AG09309 (cell line): ENCODE measurements at places on chromosomes 12 and 14.

DNA sequence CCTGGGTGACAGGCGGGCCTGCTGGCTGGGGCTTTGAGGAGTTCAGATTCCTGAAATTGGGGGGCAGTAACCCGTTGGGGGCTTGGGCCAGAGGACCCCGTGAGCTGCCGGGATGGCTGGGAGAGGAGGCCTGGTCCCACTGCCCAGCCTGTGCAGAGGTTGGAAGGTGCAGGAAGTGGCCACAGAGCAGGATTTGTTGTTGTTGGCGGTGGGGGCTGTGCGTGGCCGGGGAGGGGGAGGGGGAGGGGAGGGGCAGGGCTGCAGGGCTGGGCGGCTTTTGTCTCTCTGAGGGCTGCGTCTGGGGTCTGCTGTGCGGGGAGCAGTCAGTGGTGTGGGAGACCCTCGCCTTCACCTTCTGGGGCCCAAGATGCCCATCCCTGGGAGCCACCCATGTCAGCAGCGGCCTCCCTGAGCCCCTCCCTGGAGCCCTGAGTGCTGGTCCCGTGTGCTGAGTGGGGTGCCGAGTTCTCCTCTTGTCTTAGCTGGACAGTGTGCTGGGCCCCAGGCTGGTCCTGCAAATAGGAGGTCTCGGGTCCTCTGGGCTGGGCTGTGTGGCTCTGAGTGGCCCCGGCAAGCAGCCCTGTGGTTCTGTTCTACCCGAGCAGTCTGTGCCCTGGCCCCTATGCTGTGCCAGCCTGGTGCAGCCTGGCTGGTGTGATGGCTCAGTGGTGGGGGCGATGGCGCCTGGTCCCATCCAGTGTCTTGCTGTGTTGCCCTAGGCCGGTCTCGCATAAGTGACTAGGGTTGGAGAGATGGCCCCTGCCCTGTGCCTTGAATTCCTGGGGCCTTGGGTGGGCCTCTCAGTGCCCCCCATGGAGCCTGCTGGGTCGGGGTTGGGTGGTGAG, 10.3 kb downstream of the KIF26A start:
- DNase-seq: no peak

DNA sequence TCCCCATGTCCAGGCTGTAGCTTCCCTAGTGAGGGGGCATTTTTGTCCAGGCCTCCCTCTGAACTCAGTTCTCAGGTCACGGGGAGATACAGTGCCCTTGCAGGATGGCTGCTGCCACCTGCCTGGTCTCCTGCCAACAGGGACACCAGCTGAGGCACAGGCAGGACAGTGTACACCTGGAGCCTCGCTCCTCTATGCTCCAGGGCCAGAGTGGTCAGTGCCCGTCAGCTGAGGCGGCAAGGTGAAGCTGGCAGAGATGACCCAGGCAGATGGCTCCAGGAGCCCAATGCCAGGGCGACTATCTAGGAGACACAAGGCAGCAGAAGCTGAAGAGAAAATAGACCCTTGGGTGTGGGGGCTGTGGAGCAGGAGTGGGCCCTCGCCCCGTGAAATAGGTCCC, 12.6 kb downstream of the TUBA1C start:
- no peak for DNase-seq

- no peak for DNase-seq
These were observed 2.8 kb upstream of the HOXC8 start for GRCh38 chr12:54005853-54006558.

DNA sequence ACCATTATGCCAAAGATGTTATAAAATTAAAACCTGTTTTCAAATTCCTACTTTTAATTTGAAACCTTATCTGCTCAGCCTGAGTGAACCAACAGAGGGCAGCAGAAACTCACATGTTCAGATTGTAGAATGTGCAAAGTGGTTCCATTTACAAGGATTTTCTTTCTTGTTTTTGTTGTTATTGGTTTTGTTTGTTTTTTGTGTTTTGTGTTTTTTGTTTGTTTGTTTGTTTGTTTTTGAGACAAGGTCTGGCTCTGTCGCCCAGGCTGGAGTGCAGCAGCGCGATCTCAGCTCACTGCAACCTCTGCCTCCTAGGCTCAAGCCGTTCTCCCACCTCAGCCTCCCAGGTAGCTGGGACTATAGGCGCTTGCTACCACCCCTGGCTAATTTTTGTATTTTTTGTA, 22.8 kb upstream of the GARIN2 start:
- no peak for DNase-seq

- no peak for DNase-seq
These were observed 113.9 kb downstream of the GCH1 start for GRCh38 chr14:54788701-54789100.

DNA sequence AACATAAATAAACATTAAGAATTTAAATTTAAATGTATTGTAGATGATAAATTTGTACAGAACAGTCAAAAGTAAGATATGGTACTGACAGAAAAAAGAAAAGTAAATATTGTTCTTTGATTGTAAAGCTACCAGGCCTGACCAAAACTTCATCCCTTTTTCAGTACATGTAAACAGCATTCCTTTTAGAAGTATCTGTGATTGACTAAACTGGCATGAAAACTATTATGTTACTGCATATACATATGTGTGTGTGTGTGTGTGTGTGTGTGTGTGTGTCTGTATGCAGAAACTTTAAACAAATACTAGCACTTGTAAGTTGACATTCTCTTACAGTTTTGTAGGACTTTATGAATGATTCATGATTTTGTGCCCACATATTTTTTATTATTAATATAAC, 270.9 kb downstream of the C12orf50 start:
- no peak for DNase-seq

DNA sequence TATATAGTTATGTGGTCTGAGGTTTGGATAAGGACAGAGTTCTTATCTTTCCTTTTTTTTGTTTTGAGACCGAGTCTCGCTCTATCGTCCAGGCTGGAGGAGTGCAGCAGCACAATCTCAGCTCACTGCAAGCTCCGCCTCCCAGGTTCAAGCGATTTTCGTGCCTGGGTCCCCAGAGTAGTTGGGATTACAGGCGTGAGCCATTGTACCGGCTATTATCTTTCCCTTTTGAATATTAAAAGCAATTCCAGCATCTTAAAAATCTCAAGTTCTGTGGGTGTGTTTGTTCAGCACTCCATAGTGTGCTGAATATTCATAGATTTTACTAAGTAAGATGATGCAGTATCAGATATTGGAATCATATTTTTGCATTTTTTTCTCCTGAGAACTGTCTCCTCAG, 404.4 kb upstream of the RGS6 start:
- DNase-seq: no peak

DNA sequence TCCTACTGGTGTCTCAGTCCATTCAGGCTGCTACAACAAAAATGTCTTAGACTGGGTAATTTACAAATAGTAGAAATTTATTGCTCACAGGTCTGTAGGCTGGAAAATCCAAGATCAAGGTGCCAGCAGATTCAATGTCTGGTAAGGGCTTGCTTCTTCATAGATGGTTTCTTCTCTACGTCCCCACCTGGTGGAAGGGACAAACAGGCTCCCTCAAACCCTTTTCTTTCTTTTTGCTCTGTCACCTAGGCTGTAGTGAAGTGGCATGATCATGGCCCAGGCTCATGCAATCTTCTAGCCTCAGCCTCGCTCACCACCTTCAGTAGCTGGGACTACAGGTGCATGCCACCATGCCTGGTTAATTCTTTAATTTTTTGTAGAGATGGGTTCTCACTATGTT, 106.8 kb upstream of the RPH3A start:
- no peak for DNase-seq

DNA sequence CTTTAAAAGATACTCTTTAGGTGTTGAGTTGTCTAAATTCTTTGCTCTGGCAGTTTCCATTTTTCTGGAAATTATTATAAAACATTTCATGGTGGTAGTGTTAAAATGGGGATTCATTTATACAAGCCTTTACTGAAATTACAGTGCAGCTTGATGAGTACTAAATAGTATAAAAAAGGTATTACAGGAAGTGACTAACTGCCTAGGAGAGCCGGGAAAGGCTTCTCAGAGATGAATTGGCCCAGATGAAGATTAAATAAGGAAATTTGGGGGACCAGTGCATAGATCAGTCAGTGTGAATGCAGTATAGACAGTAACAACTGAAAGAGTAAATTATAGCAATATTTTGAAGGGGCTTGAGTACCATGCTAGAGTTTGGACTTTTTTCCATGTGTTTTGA, 7.5 kb downstream of the PSMA6 start:
- no peak for DNase-seq

- DNase-seq: peak; percentile 16
These were observed 48.7 kb upstream of the ABCC9 start for GRCh38 chr12:21989819-21990412.

DNA sequence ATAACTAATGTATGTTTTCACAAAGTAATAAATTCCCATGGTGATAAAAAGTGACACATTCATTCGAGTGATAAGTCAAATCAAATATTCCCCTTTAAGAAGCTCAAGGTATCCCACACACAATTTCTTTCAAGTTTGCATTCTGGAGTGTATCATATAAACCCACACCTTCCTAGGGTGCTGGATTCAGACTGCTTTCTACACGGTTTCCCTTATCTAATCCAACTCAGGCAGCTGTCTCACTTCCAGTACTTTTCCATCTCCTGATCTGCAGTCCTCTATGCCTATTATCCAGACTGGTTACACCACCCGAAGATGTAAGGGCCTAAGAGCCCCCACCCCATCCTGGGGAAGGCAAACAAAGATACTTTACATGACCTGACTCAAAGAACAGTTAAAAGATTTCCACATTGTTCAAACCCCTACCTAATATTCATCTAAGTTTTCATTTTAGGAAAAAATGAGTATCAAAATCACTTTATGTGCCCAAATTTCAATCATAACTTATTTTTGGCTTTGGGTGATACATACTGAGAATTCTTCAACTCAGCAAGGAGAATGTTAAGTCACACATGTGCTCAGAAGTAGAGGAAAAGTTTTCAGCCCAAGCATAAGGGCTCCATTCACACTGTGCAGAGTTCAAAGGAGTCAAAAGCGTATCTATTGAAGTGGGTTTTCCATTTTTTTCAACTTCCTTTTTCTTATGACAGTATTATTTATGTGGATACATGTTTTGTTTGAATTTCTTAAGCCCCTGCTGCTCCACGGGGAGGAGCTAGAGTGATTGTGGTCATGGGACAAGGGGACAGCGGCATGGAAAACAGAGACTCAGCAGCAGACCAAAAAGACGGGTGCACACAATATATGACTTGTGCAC, 41.8 kb downstream of the CORO1C start:
- DNase-seq: no peak

DNA sequence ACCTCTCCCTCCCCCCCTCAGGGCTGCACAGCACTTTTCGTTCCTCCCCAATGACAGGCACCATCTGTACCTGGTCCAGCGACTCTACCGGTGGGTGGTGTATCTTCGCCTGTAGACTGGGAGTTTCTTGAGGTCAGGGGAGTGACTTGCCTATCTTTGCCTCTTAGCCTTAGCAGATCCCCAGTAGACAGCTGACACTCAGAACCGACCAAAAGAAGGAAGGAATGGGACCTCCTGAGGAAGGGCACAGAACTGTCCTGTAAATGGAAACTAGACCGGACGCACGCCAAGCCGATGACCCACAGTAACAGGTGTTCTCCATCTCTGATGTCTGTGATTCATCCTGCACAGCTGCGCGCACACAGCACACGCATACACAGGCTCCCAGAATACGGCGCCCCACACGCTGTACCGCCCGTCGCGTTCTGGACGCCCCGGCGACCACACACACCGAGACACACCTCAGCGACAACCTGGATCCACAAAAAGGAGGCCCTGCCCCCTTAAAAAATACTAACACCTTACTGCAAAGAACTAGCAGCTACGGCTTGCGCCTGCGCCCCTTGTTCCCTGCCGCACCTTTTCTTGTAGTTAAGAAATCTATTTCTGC, 673 bp upstream of the TTC9 start:
- no peak for DNase-seq

- no peak for DNase-seq
These were observed 62.3 kb downstream of the NT5DC3 start for GRCh38 chr12:103778781-103779180.
